ENCODE measurements at places on chromosomes 5 and 9.

DNA sequence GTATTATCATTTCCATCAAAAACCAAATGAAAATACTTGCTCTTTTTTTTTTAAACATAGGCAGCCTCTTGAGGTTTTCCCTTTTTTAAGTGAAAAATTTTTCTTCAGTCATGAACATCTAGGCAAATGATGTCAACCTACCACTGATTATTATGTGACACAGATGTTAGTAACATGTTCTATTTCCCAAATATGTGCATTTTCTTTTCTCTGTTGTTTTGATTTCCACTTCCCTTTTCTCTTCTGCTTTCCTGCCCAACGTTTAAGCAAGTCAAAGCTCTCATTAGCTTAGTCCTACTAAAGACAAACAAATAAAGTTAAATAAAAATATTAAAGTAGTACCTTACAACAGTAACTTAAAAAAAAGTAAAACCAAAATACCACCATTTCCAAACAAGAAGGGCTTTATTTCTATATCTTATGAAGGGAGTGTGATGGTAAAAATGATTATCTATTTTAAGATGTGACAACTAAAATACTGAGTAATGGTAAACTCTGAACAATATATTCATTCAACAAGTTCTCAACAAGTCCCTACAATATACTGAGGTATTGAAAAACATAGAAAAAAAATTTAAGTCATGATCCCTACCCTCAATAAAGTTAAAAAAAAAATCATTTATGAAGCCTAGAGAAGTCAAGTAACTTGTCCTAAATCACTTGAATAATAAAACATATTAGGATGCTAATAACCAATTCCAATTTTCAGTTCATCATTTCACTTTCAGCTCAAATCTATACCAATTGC lies 9.4 kb downstream of the SLC38A9 start:
- no peak for DNase-seq

DNA sequence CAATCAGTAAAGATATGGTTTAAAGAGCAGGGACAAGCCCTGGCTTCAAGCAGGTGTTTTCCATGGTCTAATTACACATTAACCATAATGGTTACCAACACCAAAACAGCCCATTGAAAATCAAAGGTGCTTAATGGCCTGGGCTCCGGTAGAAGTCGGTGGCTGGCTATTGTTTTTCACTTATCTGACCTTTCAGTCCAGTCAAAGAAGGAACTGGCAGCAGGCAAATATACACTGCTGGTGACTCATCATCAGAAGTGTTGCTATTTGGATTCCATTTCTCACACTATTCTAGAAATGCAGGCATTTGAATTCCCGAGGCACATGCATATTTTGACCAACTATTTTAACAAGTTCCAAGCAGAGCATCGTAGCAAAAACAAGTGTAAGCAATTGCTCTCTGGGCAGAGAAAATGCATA lies 26.3 kb upstream of the GABRP start:
- peak; percentile 21 for DNase-seq

- no peak for DNase-seq
Observed at GRCh38 chr9:108479989-108480652, 375.7 kb downstream of the ACTL7B start.

- peak; percentile 17 for DNase-seq
Observed at GRCh38 chr5:174323878-174324281, 278.4 kb downstream of the NSG2 start.

DNA sequence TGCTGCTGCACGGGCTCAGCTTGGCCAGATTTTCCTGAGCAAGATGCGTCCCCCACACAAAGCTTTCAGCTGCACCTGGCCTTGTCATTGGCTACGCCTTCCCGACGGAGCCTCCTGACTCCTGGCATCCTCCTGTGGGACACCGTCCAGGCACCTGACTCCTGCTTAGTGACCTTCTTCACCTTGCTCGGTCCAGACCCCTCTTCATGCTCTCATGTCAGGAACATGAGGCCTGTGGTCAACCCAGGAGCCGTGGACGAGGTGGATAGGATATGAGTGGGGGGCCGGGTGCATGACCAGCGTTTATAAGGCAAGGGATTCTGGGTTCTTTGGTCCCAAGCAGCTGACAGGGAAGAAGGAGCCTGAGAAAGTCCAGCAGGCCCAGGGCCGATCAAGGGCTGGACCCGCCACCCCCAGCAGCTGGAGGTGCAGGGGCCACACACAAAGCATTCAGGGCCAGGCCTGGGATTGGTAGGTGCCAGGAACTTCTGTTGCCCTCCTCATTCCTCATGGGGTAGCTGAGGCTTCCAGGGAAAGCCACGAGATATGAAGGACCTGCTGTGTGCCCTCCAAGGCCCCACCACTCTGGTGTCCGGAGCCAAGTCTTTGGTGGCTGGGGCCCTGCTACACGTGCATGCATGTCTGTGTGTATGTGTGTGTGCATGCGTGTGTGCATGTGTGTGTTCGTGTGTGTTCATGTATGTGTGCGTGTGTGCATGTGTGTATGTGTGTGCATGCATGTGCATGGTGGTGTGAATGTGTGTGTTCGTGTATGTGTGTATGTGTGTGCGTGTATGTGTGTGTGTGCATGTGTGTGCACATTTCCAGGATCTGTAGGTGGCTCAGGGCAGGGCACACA lies 34.9 kb downstream of the SLC6A3 start:
- no peak for DNase-seq
